ENCODE measurements at places on chromosomes 13 and 19.

- no peak for DNase-seq
Measured at GRCh38 chr13:41054919-41055619, 6.2 kb upstream of the WBP4 start.

- DNase-seq: no peak
Measured at GRCh38 chr19:4077007-4077374, 10.3 kb upstream of the ZBTB7A start.

GRCh38 chr19:30362156-30362754 lies 9.9 kb upstream of the ZNF536 start:
- peak; percentile 74 for DNase-seq

GRCh38 chr13:29543230-29544215 lies 52.0 kb downstream of the SLC7A1 start:
- peak; percentile 90 for DNase-seq

DNA sequence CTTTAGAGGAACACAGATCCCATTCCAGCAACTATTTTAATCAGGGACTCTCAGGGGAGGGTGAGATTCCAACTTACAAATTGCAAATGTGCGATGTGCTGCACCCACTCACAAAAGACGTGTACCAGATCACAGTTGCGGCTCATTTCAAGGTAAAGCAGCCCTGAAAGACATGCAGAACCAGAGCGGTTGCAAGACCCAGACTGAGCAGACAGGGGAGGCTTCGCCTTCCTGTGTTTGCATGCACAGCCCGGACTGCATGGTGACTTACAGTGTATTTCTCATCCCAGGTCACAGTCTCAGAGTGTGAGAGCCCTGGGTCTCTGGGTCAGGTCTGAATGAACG lies 84.6 kb downstream of the ATP11A start:
- DNase-seq: no peak

DNA sequence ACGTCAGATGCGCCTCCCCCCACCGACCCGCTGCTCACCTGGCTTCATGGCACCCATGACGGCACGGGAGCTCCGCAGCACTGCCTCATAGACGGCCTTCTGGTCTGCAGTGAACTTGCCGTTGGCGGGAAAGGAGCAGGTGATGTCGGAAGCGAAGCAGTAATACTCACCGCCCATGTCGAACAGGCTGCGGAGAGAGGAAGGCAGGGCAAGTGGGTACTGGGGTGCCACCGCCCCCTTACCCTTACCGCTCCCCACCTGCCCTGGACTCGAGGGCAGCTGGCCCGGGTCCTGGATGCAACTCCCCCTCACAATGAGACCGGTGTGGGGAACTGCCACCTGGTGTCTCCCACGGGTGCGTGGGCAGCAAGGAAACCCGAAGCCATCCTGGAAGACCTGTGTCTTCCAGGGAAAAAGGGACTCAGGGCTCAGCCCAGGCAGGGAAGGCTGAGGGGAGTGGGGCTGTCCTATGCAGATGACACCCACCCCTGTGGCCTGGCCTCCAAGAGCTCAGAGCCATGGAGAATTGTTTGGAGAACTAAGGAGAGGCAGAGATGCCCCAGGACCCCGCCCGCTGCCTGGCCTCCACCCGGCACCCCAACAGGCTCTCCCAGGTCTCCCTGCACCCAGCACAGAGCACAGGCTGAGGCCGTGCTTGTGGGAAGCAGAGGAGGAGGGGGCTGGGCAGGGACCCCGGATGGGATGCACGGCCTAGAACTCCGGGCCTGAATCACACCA lies 28.3 kb downstream of the CEBPG start:
- DNase-seq: no peak

GRCh38 chr13:42495255-42495654 lies 78.7 kb upstream of the TNFSF11 start:
- no peak for DNase-seq

DNA sequence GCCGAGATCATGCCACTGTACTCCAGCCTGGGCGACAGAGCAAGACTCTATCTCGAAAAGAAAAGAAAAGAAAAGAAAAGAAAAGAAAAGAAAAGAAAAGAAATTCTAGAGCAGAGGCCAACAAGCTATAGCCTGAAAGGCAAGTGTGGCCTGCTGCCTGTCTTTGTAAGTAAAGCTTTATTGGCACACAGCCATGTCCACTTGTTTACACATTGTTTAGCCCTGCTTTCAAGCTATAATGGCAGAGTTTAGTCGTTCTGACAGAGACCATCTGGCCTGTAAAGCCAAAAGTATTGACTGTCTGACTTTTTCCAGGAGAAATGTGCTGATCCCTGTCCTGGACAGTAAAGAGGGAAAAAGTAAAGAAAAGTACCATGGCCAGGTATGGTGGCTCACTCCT lies 18.3 kb downstream of the NWD1 start:
- no peak for DNase-seq

DNA sequence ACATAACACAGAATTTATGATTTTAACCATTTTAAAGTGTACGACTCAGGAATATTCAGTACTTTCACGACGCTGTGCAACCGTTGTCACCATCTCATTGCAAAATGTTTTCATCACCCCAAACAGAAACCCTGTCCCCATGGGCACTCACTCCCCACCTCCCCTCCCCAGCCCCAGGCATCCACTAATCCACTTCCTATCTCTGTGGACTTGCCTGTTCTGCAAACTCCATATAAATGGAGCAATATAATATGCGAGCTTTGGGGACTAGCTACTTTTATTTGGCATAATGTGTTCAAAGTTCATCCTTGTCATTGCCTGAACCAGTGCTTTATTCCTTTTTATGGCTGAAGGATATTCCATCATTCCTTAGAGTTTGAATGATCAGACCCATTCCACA lies 7.3 kb upstream of the INSR start:
- DNase-seq: no peak

GRCh38 chr13:47545201-47546024 lies 455.7 kb downstream of the SUCLA2 start:
- DNase-seq: no peak

DNA sequence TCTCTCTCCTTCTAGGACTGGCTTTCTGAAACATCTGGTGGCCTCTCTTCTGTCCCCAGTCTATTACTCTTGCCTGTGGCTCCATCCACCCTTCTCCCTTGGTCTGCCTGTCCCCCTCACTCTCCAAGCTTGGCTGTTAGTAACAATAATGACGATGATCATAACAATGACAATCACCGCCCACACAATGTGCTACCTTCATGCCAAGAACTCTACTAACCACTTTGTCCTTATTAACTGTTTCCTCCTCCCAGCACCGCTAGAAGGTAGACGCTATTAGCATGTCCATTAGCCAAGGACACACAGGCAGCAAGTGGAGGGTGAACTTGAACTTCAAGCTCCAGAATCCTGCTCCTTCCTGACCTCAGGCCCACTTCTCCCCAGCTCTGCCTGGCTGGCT lies 2.7 kb downstream of the GYS1 start:
- DNase-seq: no peak
